BE2C (cell line): ENCODE measurements at places on chromosomes 3 and 15.
A peak's percentile ranks its signal among the peaks of the same experiment; 100 is the strongest.

GRCh38 chr3:133667118-133667517, 5.4 kb upstream of the TOPBP1 start:
- DNase-seq: no peak

DNA sequence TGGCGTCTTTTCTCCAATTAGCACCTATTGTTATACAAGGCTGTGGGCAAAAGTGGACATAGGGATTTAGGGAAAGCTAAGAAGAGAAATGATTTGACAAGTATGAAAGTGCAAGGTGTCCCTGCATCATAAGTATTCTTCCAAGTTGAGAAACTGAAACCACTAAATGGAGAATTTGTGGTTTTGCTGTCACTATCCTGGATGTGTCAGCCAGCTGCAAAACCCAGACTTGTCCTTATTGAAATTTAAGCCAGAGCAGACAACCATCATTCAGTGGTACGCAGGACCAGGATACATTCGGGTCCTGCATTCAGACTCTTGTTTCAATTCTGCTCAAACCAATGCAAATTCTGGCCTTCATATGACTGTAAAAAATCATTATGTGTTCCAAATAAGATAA, 384.8 kb upstream of the TGFBR2 start:
- DNase-seq: no peak

- DNase-seq: no peak
Observed at GRCh38 chr3:171845481-171846284, 2.5 kb downstream of the TMEM212 start.

GRCh38 chr3:4409415-4409814, 57.7 kb downstream of the SUMF1 start:
- DNase-seq: no peak

- DNase-seq: no peak
Observed at GRCh38 chr3:155335724-155336354, 42.4 kb upstream of the STRIT1 start.

- DNase-seq: peak; percentile 40
Observed at GRCh38 chr3:169764312-169764881, 463 bp downstream of the TERC start.

- no peak for DNase-seq
Observed at GRCh38 chr15:67504796-67505195, 16.1 kb upstream of the C15orf61 start.

GRCh38 chr3:41716471-41716870, 245.4 kb downstream of the ULK4 start:
- DNase-seq: no peak

DNA sequence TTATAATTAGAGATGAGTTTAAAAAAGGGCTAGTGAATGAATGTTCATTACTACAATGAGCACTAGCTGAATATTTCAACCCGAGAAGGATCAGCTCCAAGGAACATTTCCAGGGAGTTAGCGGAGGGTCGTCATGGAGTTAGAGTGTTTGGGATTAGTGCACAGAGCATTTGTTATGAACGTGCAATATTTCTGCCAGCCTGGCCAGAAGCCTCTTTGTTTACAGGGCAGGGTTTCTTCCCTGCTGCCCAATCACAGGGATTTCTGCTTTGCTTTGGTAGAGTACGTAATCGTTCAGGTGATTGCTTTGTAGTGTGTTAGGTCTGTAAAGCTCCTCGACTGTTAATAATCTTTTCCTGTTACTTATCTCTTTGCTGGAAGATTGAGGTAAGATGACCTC, 5.9 kb downstream of the CGNL1 start:
- no peak for DNase-seq

DNA sequence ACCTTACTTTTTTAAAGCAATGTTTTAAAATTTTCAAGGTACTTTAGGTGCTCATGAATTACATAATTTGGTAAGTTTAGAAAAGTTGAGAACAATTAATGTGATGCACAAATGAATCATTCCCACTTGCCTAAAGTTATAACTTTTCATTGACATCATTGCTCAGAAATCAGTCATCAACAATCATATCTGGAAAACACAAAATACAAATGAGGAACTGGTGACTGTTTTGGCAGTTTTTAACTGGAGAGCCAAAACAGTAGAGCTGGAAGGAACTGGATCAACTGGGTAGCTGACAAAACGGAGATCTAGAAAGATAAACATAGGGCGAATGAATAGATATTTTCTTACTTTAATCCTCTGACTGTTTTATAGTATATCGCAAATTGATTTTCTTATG, 767.1 kb downstream of the IGSF11 start:
- no peak for DNase-seq

GRCh38 chr3:55167586-55168317, 239.9 kb upstream of the LRTM1 start:
- DNase-seq: no peak
